ENCODE measurements at places on chromosomes 6 and 20.

GRCh38 chr20:45946149-45946970 lies 11.9 kb downstream of the PCIF1 start:
- DNase-seq, result peak; percentile 28

- no peak for DNase-seq
Observed at GRCh38 chr20:16491294-16491905, 81.8 kb downstream of the KIF16B start.

DNA sequence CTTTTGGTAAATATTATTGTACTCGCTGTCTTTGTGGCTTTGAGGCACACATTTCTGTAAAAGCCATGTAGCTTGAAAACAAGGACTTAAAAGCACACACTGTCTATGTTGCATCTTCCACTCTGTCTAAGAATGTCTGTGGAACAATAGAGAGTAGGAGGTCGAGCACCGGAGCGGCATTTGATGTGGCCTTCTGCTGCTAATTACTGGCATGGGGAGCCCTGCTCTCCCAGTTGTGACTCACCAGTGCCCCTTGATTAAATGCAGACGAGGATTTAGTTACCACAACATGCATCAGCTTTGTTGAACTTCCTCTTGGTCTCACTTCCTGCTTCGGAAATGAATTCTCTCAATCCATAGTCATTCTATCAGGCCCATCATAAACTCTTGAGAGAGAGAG lies 680.7 kb upstream of the SLC35B3 start:
- no peak for DNase-seq

DNA sequence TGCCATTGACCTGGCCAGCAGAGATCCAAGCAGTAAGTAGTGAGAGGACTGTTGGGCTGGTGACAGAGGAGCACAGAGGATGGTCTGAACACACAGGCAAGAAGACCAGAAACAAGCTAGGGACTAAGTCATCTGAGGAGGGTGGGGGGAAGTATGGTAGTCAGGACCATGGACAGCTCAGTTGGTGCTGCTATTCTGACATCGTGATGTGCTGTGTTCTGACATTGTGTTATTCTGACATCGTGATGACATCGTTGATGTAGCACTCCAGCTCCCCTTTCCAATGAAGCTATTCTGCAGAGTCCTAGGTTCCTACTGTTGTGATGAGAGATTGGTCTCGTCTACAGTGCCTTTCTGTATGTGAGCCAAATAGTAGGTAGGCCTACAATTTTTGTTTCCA lies 28.7 kb downstream of the CFAP206 start:
- DNase-seq, result peak; percentile 10

DNA sequence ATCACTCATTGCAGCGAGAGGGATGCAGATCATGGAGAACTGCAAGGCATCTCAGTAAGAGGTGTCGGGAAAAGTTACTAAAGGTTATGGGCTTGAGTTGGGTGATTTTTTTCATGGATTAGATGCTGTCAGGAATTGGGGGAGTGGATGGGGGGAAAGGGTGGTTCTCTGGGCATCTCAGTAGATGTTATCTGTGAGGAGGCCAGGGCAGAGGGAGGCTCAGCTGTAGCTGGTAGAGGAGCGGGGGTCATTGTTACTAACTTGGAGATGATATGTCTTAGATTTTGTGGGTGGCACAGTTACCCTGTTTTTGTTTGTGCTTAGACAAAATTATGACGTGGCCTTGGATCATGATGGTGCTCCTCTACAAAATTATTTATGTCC lies 2.6 kb upstream of the PCMTD2 start:
- DNase-seq, result no peak

DNA sequence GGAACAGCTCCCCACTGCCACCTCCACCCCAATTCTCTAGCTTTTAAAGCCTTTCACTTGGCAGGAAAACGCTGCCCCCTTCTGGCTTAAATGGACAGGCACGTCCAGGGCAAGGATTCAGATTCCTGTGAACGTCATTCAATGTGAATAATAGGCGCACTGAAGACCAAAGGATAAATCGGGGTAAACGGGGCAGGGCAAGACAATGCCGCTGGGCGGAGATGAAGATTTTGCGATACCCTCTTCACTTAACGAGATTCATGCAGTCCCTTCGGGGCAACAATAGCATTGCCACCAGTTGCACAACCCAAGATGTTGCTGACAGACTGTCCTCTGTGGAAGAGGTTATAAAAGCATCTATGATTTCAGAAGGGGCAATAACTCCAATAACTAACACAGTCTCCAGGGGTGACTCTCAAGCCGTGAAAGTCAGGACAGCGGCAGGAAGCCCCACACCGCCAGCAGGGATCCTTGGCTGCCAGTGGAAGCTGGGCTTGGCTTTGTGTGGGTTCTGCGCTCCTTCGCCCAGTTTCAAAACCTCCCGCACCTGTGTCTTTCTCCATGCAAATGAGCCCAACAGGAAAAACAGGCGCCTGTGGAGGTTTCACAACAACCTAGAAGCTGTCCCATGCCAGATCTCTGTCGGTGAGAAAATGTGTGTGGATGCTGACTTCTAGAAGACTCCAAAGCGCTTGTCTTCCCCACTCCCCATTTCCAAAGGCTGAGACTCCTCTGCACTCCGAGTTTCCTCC lies 291.8 kb downstream of the BMP7 start:
- no peak for DNase-seq

DNA sequence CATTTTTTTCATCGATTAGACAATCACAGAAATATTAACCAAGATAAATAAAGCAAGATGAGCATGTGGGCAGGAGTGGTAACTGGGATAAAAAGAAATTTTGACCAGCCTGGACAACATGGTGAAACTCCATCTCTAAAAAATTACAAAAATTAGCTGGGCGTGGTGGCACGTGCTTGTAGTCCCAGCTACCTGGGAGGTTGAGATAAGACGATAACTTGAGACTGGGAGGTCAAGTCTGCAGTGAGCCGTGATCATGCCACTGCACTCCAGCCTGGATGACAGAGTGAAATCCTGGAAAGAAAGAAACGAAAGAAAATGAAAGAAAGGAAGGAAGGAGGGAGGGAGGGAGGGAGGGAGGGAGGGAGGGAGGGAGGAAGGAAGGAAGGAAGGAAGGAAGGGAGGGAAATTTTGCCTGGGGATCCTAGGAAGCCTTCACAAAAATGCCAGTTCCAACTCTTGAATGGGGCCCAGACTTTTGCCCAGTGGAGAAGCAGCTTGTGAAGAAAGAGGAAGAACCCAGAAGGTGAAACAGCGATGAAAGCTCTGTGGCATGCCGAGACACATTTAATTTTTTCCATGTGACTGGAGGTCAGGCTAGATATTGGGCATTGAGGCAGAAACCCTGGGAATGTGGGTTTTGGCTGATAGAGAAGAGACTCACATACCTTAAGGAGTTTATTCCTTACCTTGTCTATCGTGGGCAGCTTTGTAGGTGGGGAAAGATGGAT lies 20.3 kb downstream of the CCDC170 start:
- no peak for DNase-seq

DNA sequence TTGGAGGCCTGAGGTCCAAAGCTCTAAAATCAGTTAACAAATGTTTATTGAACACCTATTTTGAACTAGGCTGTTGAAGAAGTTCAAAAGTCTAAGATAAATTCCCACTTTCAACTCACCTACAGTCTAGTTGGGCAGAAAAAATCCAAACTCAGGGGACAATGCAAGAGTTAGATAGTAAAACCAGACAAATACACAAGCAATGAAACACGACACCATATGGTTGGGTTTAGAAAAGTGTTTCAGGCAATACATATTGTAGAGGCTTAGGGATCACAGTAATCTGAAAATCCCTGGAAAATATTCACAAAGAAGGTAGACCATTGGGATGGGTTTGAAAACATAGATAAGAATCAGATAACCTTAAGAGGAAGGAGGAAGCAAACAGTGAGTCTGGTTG lies 1.3 kb upstream of the CARMIL1 start:
- DNase-seq, result no peak

DNA sequence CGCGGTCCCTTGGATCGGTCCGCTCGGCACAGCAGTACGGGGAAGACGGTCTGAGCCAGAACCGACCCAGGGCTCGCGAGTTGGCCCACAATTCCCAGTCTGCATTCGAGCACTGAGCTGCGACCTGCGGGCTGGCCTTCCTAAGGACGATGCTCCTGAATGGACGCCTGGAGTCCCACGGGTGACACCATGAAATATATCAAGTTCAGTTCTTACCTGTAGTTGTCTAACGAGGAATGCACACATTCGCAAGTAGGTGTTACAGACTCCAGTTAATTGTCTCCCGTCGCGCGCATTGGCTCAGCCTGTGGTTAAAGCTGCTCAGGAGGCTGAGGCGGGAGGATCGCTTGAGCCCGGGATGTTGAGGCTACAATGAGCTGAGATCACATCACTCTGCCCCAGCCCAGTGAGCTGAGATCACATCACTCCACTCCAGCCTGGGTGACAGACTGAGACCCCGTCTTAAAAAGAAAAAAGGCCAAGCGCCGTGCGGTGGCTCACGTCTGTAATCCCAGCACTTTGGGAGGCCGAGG lies 802 bp downstream of the PEX7 start:
- no peak for DNase-seq

- DNase-seq, result no peak
Observed at GRCh38 chr6:34585108-34585507, 29.0 kb upstream of the SPDEF start.

GRCh38 chr6:143079325-143079640 lies 18.6 kb downstream of the AIG1 start:
- no peak for DNase-seq

- DNase-seq, result no peak
Observed at GRCh38 chr6:88629838-88630494, 333.5 kb downstream of the RNGTT start.

GRCh38 chr6:4253604-4254231 lies 118.3 kb upstream of the ECI2 start:
- DNase-seq, result no peak

GRCh38 chr6:94463306-94463705 lies 1043.9 kb upstream of the EPHA7 start:
- DNase-seq, result no peak

Data from activated effector memory CD4-positive, alpha-beta T cell treated with Interleukin-2 at 50 U/mL for 16 hours (primary cell).